Substantia nigra (tissue), 51 donors: ENCODE measurements at places on chromosomes 1 and 21.

DNA sequence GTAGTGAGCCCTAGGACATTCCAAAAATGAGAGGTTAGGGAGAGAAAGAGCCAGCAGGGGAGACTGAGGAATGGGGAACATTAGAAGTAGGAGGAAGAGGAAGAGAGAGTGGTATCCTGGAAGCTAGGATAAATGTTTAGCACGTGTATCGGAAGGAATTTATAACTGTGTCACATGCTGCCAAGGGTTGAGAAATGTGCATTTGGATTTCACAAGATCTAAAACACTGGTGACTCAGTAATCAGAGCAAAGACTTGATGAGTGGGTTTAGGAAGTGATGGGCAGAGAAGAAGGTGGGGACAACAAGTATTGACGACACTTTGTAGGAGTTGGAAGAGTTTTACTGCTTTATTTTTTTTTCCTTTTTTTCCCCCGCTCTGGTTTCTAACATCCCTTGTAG, 193.9 kb downstream of the FMN2 start:
- DNase-seq = no peak

DNA sequence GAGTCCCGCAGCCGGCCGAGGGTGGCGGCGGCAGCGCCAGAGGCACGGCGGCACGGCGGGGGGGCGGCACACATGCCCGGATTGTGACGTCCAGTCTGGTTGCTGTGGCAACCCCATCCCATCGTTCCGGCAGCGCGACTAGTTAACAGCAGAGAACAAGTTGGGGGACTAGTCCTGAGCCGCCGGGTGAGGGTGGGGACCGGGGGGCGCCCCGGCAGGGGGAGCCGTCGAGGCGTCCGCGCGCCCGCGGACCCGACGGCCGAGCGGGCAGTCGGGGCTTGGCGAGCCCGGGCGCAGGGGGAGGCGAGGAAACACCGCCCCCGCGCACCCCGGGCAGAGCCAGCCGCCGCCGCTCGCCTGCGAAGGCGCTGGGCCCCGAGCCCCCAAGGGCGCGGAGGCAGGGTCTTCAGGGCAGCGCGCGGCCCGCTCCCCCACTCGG, at the start of gene CHD5:
CHD5 (minus strand) TSS at position 54 of the 439 bp plus-strand sequence. CDS start 298 bp downstream, outside the sequence.
- peak; percentile 14 for DNase-seq

- DNase-seq = no peak
These were observed 159.0 kb upstream of the GALNT2 start for GRCh38 chr1:229907884-229908638.

DNA sequence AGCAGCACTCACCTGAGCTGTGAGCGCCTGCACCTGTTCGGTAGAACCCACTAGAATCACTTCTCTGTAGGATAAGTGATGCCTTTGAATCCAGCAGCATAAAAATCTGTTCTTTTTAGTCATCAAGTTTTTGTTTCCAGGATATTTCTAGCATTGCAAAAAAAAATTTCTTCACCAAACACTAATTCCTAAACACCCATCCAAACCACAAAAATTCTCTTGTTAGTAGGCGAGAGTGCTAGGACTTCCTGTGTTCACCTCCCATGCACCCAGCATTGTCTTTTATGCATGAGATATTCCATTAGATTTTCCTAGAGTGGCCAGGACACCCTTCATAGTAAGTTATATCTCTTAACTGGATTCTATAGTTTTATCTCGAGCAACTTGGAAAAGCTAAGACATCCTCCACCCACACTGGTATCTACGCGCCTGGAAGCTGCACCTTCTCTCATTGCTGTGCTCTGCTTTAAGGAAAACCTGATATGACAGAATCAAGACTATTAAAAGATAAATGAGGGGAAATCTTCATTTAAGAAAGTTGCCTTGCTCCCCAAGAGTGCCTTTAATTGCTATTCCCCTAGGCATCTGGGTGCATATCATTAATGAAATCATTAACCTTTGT, 12.3 kb downstream of the SERTAD4 start:
- DNase-seq = no peak
